ENCODE measurements at places on chromosomes 6 and 20. TPM values are rescaled to one million over a fixed set of nuclear protein-coding genes. Genes with fewer than 3 reads are reported as not detected.
A peak's percentile ranks its signal among the peaks of the same experiment; 100 is the strongest.

DNA sequence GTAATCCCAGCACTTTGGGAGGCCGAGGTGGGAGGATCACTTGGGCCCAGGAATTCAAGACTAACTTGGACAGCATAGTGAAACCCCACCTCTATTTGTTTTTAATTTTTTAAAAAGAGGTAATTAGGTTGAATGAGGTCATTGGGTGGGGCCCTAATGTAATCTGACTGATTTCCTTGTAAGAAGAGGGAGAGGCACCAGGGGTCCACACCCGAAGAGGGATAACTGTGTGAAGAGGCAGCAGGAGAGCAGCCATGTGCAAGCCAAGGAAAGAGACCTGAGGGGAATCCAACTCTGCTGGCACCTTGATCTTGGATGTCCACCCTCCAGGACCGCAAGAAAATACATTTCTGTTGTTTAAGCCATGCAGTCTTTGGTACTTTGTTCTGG, 63.4 kb downstream of the QRSL1 start:
- DNase-seq = no peak

DNA sequence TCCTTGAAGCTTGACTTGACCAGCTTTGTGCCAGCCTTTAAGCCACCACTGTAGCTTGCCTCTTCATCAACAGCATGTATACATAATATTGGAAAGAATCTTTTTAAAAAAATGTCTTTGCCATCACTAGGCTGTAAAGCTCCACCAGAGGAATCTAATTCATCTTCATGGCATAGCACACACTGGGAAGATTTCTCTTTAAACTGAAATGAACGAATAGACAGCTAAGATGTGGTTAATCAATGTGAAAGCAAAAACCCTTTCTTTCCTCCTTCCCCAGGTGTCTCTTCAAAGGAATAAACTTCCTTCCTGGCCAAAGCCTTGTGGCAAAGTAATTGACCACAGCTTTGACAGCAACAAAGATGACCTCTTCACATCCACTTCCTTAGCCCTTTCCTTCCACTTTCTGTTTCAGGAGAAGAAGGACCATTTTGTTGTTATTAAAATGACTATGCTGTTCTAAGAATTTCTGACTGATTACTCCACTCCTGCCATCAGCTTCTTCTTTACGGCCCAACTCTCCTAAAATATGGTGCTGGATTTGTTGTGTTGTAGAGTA, 428.7 kb upstream of the SOX4 start:
- DNase-seq = no peak

GRCh38 chr20:10653599-10654249, 20.1 kb downstream of the JAG1 start:
- no peak for DNase-seq

- DNase-seq = no peak
Observed at GRCh38 chr6:17703256-17703694, 3.5 kb downstream of the NUP153 start.

DNA sequence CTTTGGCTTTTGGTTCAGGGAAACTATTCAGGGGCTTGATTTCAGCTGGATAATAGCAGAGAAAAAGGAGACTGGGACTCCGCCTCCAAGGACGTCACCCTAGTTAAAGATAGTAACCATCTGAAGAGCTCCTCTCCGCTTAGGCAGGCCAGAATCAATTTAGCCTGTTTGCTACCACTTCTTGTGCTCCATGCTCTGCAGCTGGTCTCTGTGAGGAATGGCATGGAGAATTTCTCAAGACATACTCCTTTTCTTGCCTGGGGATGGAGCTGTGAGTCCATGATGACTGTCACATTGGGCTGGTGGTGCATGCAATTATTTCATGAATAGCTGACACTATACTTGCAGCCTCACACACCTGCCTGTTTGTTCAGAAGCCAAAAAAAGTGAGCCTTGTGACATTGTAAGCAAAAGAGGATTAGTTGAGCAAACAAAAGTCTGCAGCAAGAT, 61.4 kb downstream of the TXLNB start:
- peak; percentile 30 for DNase-seq

GRCh38 chr6:20117474-20117873, 94.8 kb downstream of the MBOAT1 start:
- peak; percentile 49 for DNase-seq

DNA sequence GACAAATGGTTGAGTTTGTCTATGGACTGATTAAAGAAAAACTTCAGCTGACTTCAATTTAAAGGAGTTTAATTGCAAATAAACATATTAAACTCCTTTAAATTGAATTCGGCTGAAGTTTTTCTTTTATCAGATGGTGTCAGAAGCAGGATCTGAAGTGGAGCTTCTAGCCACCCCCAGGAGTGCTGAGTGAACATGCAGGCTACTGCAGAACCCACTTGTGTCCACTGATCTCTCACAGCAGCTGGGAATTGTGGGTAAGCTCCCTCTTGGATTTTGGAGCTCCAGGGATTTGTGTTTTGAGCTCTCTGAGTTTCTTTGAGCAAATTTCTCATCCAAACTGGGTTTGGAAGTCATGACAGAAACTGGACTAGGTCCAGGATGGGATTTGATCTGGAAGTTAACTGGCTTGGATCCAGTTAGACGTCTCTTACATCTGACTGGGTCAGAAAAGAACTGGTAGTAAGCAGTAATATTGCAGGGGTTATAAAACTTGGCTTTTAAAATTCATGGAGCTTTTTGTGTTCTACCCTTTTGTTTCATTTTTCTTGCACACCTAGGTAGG, 95.8 kb upstream of the UST start:
- no peak for DNase-seq

DNA sequence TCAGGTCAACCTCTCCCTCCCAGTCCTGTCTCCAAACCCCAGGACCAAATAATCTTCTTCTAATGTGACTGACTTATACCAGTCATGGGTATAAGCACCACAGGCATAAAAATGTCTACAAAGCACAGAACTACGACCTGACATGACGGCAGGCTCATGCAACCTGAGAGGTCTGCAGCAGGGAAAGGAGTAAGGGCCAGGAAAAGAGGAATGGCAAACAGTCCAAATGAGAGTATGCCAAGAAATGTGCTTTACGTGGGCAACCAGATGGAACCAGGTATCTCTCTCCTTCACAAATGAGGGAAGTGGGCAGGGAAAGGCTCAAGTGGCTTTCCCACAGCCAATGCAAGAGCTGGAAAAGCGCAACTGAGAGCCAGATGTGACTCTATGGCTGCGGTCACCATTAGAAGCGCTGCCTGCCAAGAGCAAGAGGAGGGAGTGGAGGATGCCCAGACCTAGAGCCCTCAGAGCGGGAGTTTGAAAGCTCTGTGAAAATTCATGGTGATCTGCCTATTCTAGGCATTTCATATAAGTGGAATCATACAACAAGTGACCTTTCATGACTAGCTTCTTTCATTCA, 6.0 kb downstream of the APMAP start:
- no peak for DNase-seq

GRCh38 chr20:46213946-46214823, 94.1 kb downstream of the CDH22 start:
- DNase-seq = no peak

- DNase-seq = no peak
Observed at GRCh38 chr20:31926493-31926892, 25.4 kb downstream of the PDRG1 start.

GRCh38 chr6:156410649-156411048, 366.5 kb upstream of the ARID1B start:
- DNase-seq = no peak

- no peak for DNase-seq
Observed at GRCh38 chr6:1516742-1517520, 92.8 kb upstream of the FOXC1 start.

DNA sequence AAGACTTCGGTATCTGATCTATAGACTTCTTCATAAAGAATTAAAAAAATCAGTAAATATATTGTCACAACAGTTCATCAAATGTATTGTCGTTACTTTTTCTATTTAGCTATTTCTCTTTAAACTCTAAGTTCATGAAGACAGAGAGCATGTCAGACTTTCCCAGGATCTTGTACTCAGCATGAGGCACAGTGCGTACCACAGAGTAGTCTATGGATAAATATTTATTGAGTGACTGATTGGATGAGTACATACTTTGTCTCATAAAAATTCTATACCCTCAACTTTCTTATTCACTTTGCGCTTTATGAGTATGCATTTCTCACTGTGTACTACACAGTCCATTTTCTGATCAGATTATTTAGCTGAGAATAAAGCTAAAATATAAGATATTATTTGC, 1284.4 kb upstream of the ADGRB3 start:
- DNase-seq = no peak

GRCh38 chr6:149985481-149985937, 21.8 kb downstream of the ULBP1 start:
- DNase-seq = no peak

- DNase-seq = no peak
Observed at GRCh38 chr6:104402572-104402971, 457.1 kb downstream of the HACE1 start.

GRCh38 chr6:44457596-44457995, 70.1 kb downstream of the CDC5L start:
- no peak for DNase-seq

- peak; percentile 52 for DNase-seq
Observed at GRCh38 chr20:62516338-62516737, 40.5 kb upstream of the GATA5 start.

DNA sequence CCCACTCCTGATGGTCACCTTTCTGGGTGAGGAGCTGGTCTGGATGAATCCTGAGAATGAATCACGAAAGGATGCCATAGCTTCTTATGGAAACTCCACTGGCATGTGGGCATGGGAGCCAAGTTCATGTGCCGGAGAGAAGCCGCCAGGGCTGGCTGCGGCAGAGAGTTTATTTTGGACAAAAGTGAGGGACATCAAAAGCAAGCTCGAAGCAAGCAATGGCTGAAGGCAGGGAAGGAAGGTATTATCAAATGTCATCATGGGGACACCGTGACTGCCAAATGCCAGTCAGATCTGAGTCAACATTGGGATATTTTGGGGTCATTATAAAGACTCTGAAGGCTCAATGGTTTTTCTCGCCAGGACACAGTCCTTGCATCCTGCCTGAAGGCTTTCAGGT, 249.1 kb downstream of the QKI start:
- DNase-seq = no peak

DNA sequence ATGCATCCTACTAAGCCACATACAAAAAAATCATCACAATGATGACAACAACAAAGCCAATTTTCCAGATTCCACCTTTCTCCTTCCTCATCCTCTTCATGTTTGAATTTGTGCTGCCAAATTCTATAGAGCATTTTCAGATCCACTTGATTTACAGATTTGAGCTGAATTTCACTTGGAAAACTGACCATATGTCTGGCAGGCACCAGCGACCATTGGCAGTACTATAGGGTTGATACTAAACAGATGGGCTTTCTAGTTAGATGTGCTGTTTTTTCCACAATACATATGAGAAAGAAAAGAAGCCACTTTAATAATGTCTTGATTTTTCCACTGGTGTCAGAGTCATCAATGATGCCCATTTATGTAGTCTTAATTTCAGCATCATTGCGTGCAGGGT, 127.0 kb downstream of the PHACTR3 start:
- no peak for DNase-seq

DNA sequence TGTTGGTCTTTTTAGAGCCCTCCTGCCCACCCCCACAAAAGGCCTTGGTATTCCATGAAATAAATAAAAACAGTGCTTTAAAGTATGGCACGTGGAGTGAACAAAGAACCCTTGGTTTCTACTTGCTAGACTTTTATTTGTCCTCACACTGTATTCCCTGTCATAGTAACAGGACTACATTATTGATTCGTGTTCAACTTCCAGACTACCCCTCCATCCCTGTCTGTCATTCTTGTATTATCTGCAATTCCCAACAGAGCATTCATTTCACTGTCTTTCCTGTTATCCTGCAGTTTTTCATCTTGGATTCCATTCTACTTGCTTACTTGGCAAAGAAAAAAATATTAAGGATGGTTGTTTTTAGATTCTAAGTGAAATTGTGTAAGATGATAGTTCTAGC, 307.4 kb upstream of the CNR1 start:
- no peak for DNase-seq

DNA sequence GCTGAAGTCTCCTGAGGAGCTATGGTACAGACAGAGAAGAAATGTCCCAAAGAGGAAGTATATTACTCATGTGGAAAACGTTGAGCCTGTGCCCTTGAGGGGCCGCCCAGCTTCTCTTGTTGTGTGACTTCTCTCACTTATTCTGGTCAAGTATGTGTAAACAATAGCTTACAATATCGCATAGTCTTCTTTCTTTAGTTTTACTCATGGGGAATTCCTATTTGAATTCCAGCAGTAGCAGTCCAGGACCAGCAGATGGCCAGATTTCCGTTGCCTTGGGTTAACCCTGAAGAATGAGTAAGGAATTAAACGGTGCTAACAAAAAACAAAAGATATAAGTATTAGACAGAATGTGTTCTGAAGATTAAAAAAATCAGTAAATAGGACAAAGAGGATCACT, 522.0 kb upstream of the GJE1 start:
- DNase-seq = peak; percentile 52

GRCh38 chr20:56760610-56761009, 131.5 kb downstream of the TFAP2C start:
- no peak for DNase-seq

- DNase-seq = peak; percentile 66
Observed at GRCh38 chr6:110039981-110040383, 61.9 kb downstream of the GPR6 start.

DNA sequence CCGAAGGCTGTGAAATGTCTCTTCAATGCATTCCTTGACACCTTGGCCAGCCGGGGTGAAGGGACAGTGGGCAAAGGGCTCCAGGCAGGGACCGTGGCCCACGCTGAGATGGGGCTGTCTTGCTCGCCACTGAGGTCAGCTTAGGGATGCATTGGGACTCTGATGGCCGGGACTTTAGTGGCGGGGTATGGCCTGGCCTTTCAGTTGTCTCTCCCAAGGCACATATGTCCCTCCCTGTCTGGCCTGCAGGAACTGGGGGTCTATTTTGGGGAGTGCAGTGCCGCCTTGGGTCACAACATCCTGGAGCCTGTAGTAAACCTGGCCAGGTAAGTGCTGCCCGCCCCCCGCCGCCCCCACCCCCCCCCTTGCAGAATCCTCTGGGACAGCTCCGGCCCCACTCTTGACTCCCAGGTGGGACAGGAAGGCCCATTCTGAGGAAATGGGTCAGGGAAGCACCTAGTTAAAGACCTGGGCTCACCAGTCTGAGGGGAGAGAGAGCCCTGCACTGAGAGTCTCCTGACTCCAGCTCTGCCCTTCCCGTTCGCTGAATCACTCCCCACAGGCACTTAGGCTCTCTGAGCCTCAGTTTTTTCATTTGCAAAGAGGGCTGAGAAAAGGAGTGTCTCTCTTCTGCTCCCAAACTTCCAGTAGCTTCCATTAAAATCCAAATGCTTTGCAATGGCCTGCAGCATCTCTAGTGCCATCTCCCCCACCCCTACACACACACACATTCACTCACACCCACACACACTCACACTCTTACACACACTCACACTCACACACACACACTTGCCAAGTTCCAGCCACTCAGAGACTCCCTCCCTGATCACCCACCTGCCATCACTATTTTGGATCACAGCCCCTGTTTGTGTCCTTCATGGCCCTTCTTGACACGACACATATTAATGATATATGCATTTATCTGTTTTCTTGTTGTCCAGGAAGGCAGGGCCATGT, 33.1 kb downstream of the RAB44 start:
- peak; percentile 40 for DNase-seq

- DNase-seq = no peak
Observed at GRCh38 chr6:22300273-22300998, 3.6 kb upstream of the PRL start.

DZANK1 gene
- 6.1 TPM for polyA plus RNA-seq

BEND6 gene
- polyA plus RNA-seq = 4.5 TPM

CYP39A1 gene
- 2.2 TPM for polyA plus RNA-seq

ZSCAN12 gene
- polyA plus RNA-seq = 2.0 TPM

GPR63 gene
- polyA plus RNA-seq = 5.5 TPM

TINAG gene
- not detected for polyA plus RNA-seq

TMEM170B gene
- polyA plus RNA-seq = 2.0 TPM

NR2E1 gene
- polyA plus RNA-seq = not detected

Measured in GM23338 (cell line).